Activated T-helper 1 cell treated with anti-CD3 and anti-CD28 coated beads, Interleukin-12 subunit alpha, Interleukin-12 subunit beta, Interleukin-2, Interleukin-4 antibody, amounts not matched to agents 30 ng/mL and 10 ng/mL and 1 ng/mL, durations not matched to agents 14 hours and 24 hours and 36 hours (primary cell): ENCODE measurements at places on chromosomes 16 and 17.
A peak's percentile ranks its signal among the peaks of the same experiment; 100 is the strongest.

DNA sequence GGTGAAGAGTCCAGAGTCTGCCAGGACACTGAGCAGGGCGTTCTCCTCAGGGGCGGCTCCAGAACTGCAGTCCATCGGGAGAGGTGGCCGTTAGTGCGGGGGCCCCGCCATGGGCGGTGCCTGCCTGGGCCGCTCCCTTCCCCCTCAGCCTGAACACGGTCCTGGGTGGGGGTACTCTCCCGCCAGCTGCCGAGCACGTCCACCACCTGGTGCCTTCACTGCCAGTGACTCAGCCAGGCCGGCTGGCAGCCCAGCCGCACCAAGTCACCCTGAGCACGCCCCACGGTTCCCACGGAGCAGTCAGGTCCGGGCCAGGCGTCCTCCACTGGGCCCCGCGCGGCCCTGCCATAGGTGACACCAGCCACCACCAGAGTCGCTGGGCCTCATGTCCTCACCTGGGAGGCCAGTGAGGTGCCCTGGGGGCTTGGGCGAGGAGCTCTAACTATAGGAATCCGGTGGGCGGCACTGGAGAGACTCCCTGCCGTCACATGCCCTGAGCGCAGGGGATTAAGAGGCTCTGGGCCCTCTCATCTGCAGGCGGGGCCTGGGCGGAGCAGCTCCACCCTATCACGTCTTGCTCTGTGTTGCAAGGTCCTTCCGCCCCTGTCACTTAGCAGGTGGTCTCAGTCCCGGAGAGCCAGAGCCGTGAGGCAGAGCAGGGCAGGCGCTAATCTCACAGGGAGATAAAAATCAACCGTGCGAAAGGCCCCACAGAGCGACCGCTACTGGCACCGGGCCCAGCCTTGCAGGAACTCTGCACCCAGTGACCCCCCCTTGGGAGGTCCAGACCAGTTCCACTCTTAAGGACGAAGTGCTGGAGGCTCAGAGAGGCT lies 14.3 kb downstream of the PIEZO1 start:
- no peak for DNase-seq

DNA sequence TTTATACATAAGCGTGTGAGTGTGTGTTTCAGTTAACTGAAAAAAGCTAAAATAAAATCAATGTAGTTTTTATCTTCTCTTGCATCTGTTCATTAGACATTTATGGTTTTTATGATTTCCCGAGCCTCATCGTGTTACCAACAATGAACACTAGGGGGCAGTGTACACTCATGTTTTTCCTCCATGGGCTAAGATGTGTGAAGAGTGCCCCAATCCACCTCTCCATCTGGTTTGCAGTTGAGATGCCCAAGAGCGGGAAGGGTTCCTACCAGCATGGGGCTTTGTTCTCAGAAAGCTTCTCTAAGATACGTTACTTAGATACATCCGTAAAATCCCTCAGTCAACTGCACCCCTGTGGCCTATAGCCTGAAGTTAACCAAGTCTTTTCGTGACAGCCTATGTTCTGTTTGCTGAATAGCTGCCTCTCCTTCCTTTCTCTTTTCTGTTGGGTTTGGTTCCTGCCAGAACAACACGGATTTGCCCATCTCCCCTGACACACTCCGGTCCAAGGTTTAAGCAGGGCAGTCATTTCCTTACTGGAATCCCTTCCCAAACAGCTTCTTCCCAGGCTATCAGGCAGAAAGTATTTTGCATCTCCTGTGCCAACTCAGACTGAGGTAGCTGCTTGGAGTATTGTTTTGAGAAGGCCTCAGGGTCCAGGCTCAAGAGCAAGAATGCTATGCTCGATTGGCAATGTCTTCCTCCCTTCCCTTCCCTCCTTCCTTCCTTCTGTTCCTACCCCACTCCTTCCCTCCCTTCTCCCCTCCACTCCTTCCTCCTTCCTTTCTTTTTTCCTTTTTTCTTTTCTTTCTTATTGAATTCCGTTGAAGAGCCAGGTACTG lies 12.9 kb upstream of the ELAC2 start:
- peak; percentile 33 for DNase-seq

- DNase-seq, result no peak
Observed at GRCh38 chr16:75019007-75019406, 20.2 kb downstream of the ZNRF1 start.

DNA sequence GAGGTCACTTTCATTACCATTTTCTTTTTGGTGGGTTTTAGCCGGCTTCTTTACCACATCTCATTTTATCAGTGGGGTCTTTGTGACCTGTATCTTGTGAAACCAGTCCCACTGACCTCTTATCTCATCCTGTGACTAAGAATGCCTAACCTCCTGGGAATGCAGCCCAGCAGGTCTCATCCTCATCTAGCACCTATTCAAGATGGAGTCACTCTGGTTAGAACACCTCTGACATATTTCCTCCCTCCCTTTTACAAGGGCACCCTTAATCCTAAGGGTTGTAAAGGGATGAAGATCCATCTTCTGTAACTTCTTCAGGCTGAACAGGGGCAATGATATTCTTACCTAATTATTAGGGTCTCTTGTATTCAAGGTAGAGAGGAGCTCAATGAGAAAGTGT lies 107.9 kb upstream of the HAS3 start:
- no peak for DNase-seq

GRCh38 chr16:21235199-21235585 lies 1.7 kb downstream of the ANKS4B start:
- DNase-seq, result no peak

DNA sequence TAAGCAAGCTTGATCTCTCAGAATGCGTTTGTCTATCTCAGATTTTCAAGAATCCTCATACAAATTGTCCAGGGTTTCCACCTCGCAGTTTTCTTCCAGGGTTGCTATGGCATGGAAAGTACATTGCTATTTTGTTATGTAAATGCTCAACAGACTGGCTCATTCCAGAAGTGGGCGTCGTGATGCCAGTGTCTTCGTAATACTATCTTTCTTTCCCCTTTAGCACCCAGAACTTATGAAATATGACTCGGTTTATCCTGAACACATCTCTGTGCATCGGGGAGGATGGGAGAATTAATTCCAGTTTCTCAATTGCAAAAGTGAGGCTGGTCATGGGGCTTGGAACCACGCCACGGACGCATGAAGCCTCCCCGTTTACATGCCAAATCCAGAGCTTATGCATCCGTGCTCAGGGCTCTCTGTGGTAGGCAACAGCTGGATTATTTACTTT lies 405.0 kb downstream of the WWOX start:
- DNase-seq, result no peak

- DNase-seq, result no peak
Observed at GRCh38 chr17:38579934-38580333, 25.8 kb downstream of the SRCIN1 start.

GRCh38 chr17:62867303-62867702 lies 59.2 kb upstream of the MARCHF10 start:
- no peak for DNase-seq

DNA sequence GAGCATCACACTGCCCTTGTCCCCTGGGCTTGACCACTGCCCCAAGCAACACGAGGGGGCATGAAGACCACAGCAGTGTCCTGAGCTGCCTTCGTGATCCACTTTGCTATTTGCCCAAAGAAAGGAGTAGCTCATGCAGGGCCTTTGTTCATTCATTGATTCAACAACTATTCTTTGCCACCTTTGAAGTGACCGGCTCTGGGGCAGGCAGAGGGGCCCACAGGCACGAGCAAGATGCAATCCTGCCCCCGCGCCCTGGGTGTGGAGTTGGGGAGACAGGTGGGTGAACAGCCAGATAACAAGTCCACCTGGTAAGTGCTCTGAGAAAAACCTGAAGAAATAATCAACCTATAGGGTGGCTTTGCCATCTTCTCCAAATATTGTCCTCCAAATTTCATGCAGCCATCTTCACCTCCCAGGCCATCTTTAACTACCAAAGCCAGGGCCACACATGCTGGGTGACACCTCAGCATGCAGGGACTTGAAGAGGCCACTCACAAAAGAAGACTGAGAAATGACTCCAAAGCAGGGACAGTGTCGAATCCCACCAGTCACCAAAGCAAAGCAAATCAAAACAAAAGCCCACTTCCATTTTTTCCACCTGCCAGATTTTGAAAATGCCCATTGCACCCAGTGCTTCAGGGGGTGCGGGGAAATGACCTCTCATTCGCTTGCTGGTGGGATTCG lies 18.2 kb upstream of the RBFOX3 start:
- no peak for DNase-seq

- no peak for DNase-seq
Observed at GRCh38 chr16:87033021-87033471, 284.1 kb downstream of the C16orf95 start.

DNA sequence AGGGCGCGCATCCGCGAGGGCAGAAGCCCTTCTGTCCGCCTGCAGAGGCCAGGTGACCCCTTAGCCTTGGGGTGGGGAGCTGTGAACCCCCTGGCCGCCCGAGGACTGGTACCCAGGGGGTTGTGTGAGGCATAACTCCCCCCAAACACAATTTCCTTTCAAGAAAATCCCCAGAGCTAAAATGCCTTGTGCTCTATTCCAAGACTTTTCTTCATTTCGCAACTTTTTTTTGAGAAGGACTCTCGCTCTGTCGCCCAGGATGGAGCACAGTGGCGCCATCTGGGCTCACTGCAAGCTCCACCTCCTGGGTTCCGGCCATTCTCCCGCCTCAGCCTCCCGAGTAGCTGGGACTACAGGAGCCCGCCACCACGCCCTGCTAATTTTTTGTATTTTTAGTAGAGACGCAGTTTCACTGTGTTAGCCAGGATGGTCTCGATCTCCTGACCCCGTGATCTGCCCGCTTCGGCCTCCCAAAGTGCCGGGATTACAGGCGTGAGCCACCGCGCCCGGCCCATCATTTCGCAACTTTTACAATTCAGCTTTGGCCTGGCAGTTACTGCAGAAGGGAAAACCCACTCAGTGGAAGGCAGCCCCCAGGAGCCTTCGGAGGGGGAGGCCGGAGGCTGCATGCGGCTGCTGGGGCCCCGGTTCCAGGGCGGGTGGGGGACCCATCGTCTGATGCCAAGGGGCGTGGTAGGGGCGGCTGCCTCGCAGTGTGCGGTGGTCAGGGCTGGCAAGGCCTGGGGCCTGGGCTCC lies 963 bp upstream of the APRT start:
- DNase-seq, result no peak
